ENCODE measurements at places on chromosomes 6 and 20.
A peak's percentile ranks its signal among the peaks of the same experiment; 100 is the strongest.

DNA sequence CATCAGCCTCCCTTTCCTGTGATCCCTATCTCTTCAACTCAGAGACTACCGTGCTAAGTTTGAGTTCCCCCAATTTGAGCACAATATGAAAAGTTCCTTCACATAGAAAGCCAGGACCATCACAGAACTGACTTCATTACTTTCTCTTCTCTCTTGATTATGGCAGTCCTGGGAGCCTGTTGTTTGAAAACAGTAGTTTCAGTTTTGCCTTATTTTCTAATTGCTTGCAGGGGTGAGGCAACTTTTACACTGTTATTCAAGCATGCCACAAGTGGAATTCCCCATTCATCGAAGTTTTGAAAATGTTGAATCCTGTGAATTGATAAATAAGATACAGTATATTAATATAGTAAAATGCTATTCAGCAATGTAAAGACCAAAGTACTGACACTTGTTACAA lies 569.7 kb upstream of the MARCKS start:
- no peak for DNase-seq

DNA sequence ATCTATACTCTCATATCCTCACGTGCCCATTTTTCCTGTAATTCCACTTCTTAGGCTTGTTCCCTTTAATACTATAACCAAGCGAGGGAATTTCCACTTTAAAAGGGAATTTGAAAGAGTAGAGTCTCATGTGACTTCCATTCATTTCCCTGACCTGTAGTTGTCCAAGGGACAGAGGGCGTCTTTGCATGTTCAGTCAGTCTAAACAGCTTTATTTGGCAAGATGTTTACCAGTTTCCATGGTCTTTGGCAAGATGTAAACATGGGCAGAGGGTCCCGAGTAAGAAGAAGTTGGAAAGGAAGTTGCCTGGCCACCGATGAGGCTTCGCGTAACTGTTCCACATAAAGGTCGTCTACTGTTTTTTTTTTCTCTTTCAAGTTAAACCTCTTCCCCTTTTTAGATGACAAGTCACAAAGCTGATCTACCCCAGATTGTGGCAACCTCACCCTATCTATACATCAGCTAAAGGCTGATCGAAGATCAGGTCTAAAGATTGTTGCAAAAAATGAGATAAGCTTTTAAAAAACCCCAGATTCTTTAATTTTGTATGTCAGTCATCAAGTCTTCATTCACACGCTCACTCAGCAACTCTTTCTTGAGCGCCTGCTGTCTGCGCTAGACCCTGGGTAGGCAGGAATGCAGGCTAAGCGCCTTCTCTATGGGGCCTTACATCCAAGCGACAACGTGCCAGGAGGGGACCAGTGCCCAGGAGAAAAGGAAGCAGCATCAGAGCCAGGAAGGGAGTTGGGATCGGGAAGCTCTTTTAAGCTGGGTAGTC lies 31.7 kb upstream of the CCR6 start:
- no peak for DNase-seq

DNA sequence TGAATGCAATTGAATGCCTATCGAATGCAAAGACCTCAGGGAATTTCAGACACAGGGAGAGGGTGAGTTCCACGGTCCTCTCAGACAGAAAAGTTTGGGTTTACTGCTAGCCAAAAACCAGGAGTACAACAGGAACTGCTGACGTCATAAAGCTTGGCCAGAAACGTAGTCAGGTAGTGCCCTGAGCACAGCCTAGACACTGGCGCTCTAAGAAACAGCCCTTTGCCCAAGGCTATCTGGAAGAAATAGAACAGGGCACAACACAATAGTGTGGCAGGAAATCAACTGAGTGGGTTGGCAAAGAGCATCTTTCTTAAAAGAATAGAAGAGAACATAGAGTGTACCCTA lies 58.0 kb downstream of the GFOD1 start:
- DNase-seq, result no peak

- DNase-seq, result no peak
These were observed 96.5 kb downstream of the TINAG start for GRCh38 chr6:54404791-54405190.

GRCh38 chr6:137497721-137498463 lies 3.7 kb upstream of the OLIG3 start:
- DNase-seq, result peak; percentile 67

Data from WTC11 (cell line).